Heart left ventricle (tissue), 16 donors: ENCODE measurements at places on chromosomes 16 and 17. TPM values are rescaled to one million over a fixed set of nuclear protein-coding genes. Genes with fewer than 3 reads are reported as not detected.

DNA sequence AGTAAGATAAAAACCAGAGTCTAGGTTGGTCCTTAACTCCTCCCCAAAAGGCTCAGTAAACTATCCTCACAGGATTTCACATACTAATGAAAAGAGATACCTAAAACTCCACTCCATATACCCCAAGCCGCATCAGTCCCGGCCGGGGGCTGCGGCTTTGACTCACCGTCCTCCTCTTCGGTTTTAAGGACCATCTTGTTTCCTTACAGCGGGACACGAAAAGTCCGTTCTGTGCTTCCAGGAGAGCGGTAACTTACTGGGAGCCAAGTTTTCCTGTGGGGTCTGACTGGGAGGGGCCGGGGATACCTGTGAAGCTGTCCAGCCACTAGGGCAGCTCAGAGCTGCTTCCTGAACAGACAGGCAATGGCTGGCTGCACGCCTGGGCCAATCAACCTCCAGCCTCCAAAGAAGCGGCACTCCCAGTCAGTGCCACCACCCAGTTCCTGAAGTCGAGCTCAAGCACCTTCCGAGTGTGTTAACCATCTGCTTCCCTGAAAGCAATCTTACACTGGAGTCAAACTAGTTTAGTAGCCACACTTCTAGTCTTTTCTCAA, 45.5 kb downstream of the CYTH1 start:
- DNase-seq: peak; percentile 87

Gene NPIPB6
- not detected for total RNA-seq

DNA sequence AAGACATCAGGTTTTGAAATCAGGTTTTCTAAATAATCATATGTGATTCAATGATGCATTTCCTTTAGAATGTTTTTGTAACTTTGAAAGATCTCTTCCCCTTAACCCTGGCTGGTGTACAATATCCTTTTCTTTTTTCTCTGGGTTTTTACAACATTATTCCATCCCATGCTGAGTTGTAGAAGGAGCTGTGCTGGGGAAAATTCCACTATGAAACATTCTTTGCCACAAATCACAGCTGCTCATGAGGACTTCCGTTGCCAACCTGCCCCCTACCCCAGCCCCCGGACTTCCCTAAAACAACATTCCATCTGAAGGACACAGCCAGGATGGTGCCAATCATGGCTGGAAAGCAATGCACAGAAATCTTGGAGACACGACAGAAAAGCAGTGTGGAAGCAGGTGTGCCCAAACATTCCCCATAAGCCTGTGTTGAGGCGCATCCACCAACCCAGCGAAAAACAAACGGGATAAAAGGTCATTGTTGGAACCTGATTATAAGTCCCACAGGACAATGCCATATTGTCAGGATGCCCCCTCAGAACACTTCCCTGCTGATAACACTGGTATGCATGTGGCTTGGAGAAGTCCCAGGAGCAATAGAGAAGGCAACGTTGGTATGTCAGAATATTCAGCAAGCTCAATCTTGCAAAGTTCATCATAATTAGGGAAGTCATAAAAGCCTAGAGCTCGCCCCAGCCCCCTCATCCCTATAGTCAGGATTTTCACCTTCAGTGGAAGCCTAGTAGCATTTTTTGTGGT, 475.0 kb downstream of the HS3ST3B1 start:
- no peak for DNase-seq

GRCh38 chr17:521183-521525, 168.5 kb upstream of the RPH3AL start:
- no peak for DNase-seq

DNA sequence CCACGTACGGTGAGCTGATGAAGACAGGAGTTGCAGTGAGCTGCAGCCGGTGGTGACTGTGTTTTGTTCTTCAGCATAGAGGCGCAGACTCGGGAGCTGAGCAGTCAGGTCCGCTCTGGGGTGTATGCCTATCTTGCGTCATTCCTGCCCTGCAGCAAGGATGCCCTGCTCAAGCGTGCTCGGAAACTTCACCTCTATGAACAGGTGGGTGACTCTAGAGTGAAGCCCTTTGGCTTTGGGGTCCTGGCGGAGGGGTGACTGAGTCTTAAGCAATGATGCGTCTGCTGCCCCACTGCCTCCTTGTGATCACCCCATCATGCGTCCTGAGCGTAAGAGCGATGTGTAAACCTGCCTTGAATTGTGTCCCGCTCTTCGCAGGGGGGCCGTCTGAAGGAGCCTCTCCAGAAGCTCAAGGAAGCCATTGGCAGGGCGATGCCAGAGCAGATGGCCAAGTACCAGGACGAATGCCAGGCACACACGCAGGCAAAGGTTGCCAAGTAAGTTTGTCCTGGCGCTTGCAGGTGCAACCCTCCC, 22.9 kb downstream of the UBN1 start:
- peak; percentile 55 for DNase-seq

GRCh38 chr17:45131616-45132319, 547 bp downstream of the PLCD3 start:
- DNase-seq: peak; percentile 84

Gene NPIPA3
- 2.1 TPM for total RNA-seq

Gene KRTAP2-2
- total RNA-seq: not detected

- peak; percentile 32 for DNase-seq
Measured at GRCh38 chr17:79746889-79747507, 16.3 kb downstream of the ENPP7 start.

Gene ADAP2
- 22.0 TPM for total RNA-seq

DNA sequence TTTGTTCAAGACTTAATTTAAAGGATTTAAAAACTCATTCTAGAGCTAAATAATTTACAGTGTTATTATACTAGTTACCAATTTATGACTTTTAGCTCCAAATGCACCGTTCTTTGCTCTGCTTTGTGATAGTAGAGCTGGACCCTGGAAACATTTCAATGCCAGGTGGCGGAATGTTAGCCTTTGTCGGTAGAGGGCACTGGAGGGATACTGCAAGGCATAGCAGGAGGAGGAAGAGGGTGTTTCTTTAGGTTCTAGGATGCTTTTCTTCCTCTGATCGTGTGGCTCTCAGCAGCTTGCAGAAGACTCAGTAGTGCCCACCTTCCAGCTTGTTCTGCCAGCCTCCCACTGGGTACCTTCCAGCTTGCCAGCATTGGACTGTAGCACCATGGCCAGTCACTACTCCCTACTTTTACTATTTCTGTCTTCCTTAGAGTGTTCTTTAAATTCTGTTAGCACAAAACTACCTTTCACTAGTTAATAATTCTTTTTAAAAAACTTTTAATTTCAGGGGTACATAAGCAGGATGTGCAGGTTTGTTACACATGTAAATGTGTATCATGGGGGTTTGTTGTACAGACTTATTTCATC, 325.3 kb downstream of the UTP18 start:
- no peak for DNase-seq

Gene KIFC3
- total RNA-seq: 62.5 TPM

- no peak for DNase-seq
Measured at GRCh38 chr16:10206215-10206614, 24.0 kb upstream of the GRIN2A start.

GRCh38 chr17:72273289-72274056, 152.7 kb downstream of the SOX9 start:
- DNase-seq: no peak

Gene NEK8
- total RNA-seq: 0.54 TPM

Gene SMIM22
- not detected for total RNA-seq

Gene COX6A2
- total RNA-seq: 1,151 TPM

GRCh38 chr17:78121801-78122215, 6.7 kb downstream of the TMC6 start:
- no peak for DNase-seq

DNA sequence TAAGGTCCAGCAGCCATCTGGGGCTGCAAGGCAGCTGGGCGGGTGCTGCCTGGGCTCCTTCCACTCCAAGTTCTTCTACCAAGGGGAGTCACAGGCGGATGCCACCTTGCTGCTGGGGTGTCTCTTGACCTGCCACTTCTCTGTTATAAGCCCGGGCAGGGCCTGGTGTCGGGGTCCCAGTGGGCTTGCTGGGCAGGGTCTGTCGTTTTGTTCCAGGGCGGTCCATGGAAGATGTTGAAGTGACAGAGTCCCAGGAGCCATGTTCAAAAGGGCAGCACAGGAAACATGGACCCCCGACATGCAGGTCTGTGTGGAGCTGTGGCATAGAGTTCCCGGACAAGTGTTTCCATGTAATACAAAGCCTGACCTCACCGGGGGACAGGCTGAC, 91.1 kb downstream of the TNFRSF13B start:
- DNase-seq: no peak

DNA sequence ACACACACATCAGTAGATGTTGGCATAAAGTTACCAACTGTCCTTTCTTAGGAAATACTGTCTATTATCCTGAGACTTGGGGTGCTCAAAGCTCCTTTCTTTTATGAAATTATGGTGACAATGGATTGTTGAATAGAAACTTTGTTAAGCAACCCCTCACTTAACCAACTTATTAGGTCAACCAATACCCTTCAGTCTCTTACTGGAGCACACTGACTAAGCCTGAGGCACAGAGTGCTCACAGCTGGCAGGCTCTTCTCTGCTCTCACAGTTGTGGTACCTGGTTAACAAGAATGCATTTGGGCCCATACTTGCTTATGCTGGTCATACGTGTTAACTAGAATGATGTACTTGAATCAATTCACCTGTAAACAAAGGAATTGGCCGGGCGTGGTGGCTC, 24.8 kb downstream of the CD300LF start:
- DNase-seq: no peak

Gene KRTAP4-5
- not detected for total RNA-seq

Gene C1QTNF1
- 37.0 TPM for total RNA-seq

DNA sequence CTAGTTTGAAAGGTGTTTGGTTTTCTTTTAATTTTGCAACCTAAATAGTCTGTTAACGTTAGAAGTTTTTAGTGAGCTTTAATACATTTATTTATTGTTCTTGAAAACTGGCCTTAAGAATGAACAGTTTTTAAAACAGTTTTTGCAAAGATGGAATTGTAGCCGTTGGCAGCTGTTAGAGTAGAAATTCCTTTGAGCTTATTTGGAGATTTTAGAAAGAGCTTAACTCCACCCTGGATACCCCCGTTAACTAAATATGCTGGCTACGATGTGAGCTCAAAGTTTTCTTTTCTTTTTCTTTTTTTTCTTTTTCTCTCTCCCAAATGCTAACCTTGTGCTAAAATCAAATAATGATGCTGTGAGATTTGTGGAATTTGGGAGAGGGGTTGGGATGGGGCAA, 75.2 kb downstream of the COX10 start:
- DNase-seq: no peak

DNA sequence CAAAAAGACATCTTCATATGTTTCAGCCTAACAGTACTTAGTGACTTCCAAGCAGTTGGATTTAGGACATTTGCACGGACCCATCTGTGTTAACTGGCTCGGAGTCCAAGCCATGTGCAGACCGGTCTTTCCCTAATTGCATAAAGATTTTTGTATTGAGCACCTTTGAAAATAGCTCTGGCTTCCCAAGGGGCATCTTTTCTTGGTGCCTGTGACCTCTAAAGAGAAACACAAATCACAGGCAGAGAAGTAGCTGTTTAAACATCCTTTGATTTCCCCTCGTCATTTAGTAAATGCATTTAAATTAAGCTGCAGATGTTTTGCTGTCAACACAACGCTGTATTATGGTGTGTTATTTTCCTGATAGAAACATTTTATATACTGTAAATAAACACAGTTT, 288.2 kb upstream of the SALL1 start:
- no peak for DNase-seq
